ENCODE measurements at places on chromosomes 7 and 10. TPM values are rescaled to one million over a fixed set of nuclear protein-coding genes. Genes with fewer than 3 reads are reported as not detected.

Gene SRRM3
- 1.0 TPM for total RNA-seq

Gene ASAH2
- total RNA-seq = 1.3 TPM

Gene SLC39A12
- total RNA-seq = 0.16 TPM

Gene ZNF746
- 17.3 TPM for total RNA-seq

GRCh38 chr7:128115336-128115820, 84.1 kb upstream of the LRRC4 start:
- no peak for DNase-seq
- no peaks in the 10 kb centered on the region for H3K4me1 ChIP-seq
- H3K4me3 ChIP-seq = no peak overlapping the region
- no peaks in the 10 kb centered on the region for H3K27me3 ChIP-seq

GRCh38 chr7:118153551-118154177, 30.3 kb upstream of the LSM8 start:
- H3K36me3 ChIP-seq = no peaks in the 10 kb centered on the region
- no peak overlapping the region for H3K27ac ChIP-seq
- H3K4me3 ChIP-seq = no peak overlapping the region

- no peak for DNase-seq
- no peaks in the 10 kb centered on the region for H3K27me3 ChIP-seq
- no peaks in the 10 kb centered on the region for H3K4me1 ChIP-seq
- H3K4me3 ChIP-seq = no peak overlapping the region
- no peaks in the 10 kb centered on the region for H3K36me3 ChIP-seq
Observed at GRCh38 chr7:19619122-19619521, 89.7 kb downstream of the POLR1F start.

DNA sequence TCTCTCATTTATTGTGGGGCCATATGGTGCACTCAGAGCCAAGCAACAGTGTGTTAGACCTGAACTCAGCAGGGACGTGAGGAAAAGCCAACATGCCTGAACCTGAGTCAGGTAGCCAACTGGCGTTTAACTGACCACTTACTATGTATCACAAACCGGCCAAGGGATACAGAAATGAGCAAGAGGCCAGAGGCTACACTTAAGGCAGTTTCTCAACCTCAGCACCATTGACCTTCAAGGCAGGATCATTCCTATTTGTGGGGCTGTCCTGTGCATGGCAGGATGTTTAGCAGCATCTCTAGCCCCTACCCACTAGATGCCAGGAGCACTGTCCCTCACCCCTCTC, 103.5 kb upstream of the NANOS1 start:
- no peaks in the 10 kb centered on the region for H3K4me1 ChIP-seq
- no peaks in the 10 kb centered on the region for H3K36me3 ChIP-seq
- no peak for DNase-seq
- H3K27me3 ChIP-seq = no peaks in the 10 kb centered on the region
- H3K4me3 ChIP-seq = no peak overlapping the region

- H3K27ac ChIP-seq = no peak overlapping the region
- no peak for DNase-seq
- H3K27me3 ChIP-seq = no peaks in the 10 kb centered on the region
- no peak overlapping the region for H3K4me3 ChIP-seq
- H3K36me3 ChIP-seq = no peaks in the 10 kb centered on the region
Observed at GRCh38 chr10:5460468-5461202, 38.7 kb downstream of the CALML5 start.

DNA sequence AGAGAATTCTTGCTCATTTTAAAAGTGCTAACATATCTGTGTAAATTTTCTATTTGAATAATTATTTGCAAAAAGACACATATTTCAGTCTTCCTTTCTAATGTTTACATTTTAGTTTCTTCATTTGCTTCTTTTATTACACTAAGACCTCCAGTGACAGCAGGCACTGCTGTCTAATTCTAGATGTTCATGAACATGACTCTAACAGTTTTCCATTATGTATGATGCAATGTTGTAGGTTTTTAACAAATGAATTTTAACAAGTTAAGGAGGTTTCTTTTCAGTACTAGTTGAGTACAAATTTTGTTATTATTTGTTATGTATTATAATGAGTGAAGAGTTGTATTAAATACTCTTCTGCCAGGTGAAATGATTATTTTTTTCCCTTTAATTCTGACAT, 83.6 kb downstream of the GRB10 start:
- H3K4me1 ChIP-seq = peaks cover 8% of the 10 kb centered on the region
- H3K36me3 ChIP-seq = no peaks in the 10 kb centered on the region
- no peak overlapping the region for H3K4me3 ChIP-seq
- H3K27ac ChIP-seq = no peak overlapping the region

DNA sequence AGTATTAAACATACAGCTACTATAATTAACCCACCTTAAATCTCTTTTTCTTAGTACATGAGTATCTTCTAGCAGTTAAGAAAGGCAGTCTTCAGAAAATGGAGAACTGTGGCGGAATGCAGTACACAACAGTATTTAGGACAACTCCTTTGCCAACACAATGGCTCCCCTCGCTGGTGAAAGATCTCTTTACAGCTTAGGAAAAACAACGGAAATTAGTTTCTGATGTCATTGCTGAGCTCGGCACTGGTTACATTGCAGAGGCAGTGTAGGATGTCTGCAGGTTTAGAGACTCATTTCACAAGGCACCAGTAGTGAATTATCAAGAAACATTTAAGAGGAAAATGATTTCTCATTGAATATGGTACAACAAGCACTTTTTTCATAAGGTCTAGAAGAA, 43.4 kb downstream of the GLRX3 start:
- H3K4me1 ChIP-seq = no peaks in the 10 kb centered on the region
- DNase-seq = peak; percentile 85
- peaks cover 22% of the 10 kb centered on the region for H3K36me3 ChIP-seq
- H3K27me3 ChIP-seq = no peaks in the 10 kb centered on the region

DNA sequence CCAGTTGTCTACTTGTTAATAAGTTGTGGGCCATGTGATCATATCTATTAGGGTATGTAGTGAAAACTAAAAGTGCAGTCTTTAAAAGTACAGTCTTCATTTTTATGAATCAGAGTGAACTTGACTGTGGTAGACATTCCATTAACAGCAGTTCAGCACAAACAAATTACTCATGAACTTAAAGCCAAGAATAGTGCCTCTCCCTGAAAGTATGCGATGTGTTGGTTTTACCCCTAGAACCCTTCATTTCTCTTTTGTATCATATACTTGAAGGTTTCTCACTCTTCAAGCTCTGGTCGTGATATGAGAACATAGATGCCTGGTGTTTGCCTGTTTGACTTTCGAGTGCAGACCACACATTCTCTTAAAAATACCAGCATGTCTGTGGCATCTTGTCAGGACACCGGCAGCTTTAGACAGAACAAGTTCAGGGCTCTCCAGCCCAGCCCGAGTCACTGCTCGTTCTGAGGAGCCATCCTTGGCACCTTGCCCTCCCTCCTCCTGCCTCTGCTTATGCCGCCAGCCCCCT, 159.3 kb downstream of the LCOR start:
- no peaks in the 10 kb centered on the region for H3K36me3 ChIP-seq
- no peaks in the 10 kb centered on the region for H3K27me3 ChIP-seq
- DNase-seq = no peak
- no peaks in the 10 kb centered on the region for H3K4me1 ChIP-seq
- no peak overlapping the region for H3K27ac ChIP-seq
- no peak overlapping the region for H3K4me3 ChIP-seq

DNA sequence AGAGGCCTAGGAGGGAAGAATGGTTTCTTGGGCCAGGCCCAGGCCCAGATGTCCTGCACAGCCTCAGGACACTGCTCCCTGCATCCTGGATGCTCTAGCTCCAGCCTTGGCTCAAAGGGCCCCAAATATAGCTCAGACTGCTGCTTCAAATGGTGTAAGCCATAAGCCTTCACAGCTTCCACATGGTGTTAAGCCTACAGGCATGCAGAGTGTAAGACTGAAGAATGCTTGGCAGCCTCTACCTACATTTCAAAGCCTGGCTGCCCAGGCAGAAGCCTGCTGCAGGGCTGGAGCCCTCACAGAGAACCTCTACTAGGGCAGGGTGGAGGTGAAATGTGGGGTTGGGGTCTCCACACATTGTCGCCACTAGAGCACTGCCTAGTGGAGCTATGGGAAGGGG, 118.1 kb downstream of the TPK1 start:
- H3K36me3 ChIP-seq = no peaks in the 10 kb centered on the region
- no peak overlapping the region for H3K4me3 ChIP-seq
- H3K27ac ChIP-seq = no peak overlapping the region
- no peak for DNase-seq
- no peaks in the 10 kb centered on the region for H3K27me3 ChIP-seq

- no peak for DNase-seq
- peaks cover 32% of the 10 kb centered on the region for H3K36me3 ChIP-seq
- H3K27me3 ChIP-seq = no peaks in the 10 kb centered on the region
- no peak overlapping the region for H3K4me3 ChIP-seq
- H3K27ac ChIP-seq = no peak overlapping the region
Observed at GRCh38 chr7:75055830-75056772, 17.5 kb downstream of the RCC1L start.

DNA sequence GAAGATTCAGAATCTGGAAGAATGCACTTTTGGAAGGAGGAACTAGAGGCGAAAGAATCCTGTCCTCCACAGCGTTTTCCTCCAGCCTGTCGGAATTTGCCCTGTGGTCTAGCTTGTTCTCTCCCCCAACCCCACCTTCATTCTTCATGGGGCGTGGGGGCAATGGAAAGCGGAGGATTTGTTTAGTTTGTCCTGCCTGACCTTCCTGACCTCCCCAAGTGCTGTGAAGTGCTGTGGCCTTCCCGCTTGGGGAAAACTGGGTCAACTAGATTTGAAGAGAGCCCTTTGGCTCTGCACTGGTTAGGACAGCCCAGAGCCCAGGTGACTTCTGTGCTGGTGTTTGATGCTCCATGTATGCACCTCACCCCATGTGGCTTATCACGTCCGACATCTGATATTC, 49.1 kb downstream of the GATA3 start:
- DNase-seq = no peak
- H3K27me3 ChIP-seq = no peaks in the 10 kb centered on the region
- no peak overlapping the region for H3K27ac ChIP-seq
- H3K4me1 ChIP-seq = no peaks in the 10 kb centered on the region
- no peaks in the 10 kb centered on the region for H3K36me3 ChIP-seq
- no peak overlapping the region for H3K4me3 ChIP-seq

- H3K27me3 ChIP-seq = no peaks in the 10 kb centered on the region
- H3K36me3 ChIP-seq = no peaks in the 10 kb centered on the region
- no peak overlapping the region for H3K4me3 ChIP-seq
- H3K4me1 ChIP-seq = peaks cover 3% of the 10 kb centered on the region
- DNase-seq = no peak
Observed at GRCh38 chr7:117126676-117127075, 173.4 kb downstream of the ST7 start.

DNA sequence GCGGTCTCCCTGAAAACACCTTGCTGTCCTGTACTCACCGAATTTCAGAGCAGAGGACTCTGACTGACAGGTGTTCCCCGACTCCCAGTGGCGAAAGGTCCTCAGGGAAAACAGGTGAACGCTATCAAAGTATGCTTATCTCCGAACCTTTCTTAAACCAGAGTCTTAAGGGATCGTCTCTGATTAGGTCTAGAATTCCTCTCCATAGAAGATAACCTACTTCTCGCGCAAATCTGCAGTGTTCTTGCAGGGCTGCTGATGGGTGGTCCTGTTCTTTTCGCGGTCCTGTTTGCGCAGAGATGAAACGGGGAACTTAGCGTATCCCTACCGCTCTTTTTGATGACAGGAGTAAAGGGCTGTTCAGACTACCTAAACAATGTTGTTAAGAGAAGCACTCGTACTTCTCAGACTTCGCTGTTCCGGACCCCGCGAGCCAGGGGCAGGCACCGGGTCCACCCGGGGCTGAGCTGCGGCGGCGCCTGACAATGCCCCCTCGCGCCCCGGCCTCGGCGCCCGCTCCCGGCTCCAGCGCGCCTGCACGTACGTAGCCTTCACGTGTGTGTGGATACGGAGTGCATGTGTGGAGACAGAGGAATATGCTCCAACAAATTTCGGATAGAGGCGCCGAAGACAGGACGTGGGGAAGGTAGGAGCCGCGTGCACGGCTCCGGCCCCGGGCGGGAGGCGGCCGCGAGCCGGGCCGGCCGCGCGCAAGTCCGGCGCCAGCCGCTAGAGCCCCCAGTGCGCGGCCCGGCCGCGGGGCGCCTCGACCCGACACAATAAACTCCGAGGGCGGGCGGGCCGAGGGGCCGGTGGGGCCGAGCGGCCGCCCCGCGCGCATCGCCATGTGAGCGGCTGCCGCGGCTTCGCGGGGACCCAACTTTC, 766 bp upstream of the ZMYND11 start:
- H3K4me1 ChIP-seq = peaks cover 11% of the 10 kb centered on the region
- peak; percentile 61 for DNase-seq
- peak overlapping the region; percentile 91 for H3K27ac ChIP-seq

GRCh38 chr10:124710266-124710881, 33.8 kb downstream of the FAM53B start:
- no peaks in the 10 kb centered on the region for H3K27me3 ChIP-seq
- H3K4me3 ChIP-seq = no peak overlapping the region
- peaks cover 69% of the 10 kb centered on the region for H3K4me1 ChIP-seq
- DNase-seq = peak; percentile 74

DNA sequence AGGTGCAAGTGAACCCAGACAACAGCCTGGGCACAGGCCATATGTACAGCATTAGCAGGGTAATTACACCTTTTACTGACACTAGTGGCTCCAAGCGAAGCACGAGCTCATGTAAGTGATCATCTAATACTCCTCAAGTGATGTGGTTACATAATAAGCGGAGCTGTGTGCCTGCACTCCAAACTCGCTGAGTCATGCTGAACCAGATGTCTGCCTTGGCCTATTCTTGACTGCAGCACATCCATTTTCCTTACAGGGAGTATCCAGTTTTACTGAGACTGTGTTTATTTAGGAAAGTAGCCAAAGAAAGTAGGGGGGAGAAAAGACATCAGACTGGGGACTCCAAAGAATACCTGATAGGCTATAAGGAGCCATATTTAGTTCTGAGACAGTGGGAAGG, 90.1 kb downstream of the GRM3 start:
- H3K27ac ChIP-seq = no peak overlapping the region
- H3K4me1 ChIP-seq = no peaks in the 10 kb centered on the region
- no peaks in the 10 kb centered on the region for H3K27me3 ChIP-seq
- H3K36me3 ChIP-seq = no peaks in the 10 kb centered on the region
- H3K4me3 ChIP-seq = no peak overlapping the region

- no peak for DNase-seq
- H3K4me3 ChIP-seq = no peak overlapping the region
- H3K4me1 ChIP-seq = no peaks in the 10 kb centered on the region
- no peak overlapping the region for H3K27ac ChIP-seq
- no peaks in the 10 kb centered on the region for H3K36me3 ChIP-seq
Observed at GRCh38 chr10:49220031-49220430, 31.8 kb upstream of the TMEM273 start.

DNA sequence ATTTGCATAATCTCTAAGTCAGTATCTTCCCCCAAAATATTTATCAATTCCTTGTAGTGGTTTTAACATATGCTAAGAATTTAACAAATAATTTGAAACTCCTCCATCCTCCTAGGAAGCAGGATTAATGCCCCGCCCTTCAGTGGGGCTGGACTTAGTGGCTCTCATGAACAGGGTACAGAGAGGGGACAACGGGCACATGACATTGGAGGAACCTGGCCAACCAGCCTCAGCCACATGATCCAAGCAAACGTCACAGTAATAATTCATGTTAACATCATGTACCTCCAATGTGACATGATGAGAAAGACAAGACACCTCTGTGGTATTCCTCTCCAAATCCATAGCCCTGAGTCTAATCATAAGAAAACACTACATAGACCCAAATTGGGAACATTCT, 50.5 kb downstream of the NUDCD3 start:
- DNase-seq = no peak
- H3K27me3 ChIP-seq = no peaks in the 10 kb centered on the region
- H3K36me3 ChIP-seq = peaks cover 2% of the 10 kb centered on the region
- no peak overlapping the region for H3K27ac ChIP-seq
- H3K4me3 ChIP-seq = no peak overlapping the region

- no peaks in the 10 kb centered on the region for H3K36me3 ChIP-seq
- H3K4me1 ChIP-seq = no peaks in the 10 kb centered on the region
- no peak overlapping the region for H3K27ac ChIP-seq
Observed at GRCh38 chr10:88911116-88911515, 31.1 kb downstream of the STAMBPL1 start.

All from kidney (tissue), 22 donors.